Fibroblast of gingiva (primary cell): ENCODE measurements at places on chromosomes 12 and 14.

DNA sequence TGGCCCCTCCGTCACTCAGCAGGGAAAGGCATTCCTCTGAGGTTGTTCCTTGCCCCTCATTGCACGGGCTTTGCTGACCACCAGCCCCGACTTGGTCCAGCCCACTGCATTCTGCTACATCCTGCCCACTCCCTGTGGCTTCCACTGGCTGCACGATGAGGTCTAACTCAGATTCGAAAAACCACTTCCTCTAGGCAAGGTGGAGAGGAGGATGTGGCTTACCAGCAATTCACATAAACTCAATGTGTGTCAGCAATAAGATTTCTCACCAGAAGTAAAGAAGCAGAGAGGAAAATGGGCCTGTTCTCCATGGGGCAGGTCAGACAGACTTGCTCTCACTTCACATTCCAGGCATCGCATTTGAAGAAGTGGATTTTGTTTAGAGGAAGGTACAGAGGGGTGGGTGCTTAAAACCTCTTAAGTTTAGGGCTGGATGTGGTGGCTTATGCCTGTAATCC, 14.7 kb downstream of the GPR68 start:
- DNase-seq = no peak

- DNase-seq = no peak
These were observed 34.5 kb downstream of the SMOC1 start for GRCh38 chr14:69913686-69914085.

GRCh38 chr12:49039421-49040363, 20.9 kb downstream of the KMT2D start:
- DNase-seq = no peak

DNA sequence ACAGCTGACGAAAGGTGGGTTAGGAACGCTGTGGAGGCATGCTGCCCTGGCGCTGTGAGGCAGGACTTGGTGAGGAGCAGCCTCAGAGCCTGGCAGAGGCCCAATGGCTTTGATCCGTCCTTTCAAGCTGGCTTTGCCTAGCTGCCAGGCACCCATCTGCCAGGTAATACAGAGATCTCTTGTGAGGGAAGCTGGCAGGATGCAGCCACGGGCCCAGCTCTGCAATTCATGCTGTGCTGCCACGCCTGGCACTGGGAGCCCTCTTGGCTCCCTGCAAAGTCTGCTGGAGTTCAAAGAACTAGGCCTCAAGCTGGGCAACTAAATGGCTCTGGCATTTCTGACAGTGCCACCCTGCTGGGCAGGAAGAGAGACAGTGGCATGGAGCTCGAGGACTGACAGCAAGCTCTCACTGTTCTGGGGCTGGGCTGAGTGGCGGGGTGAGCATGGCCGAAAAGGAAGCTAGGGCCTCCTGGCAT, 18.7 kb downstream of the IQSEC3 start:
- no peak for DNase-seq

- peak; percentile 51 for DNase-seq
These were observed 42.8 kb downstream of the STXBP6 start for GRCh38 chr14:25006961-25007795.

DNA sequence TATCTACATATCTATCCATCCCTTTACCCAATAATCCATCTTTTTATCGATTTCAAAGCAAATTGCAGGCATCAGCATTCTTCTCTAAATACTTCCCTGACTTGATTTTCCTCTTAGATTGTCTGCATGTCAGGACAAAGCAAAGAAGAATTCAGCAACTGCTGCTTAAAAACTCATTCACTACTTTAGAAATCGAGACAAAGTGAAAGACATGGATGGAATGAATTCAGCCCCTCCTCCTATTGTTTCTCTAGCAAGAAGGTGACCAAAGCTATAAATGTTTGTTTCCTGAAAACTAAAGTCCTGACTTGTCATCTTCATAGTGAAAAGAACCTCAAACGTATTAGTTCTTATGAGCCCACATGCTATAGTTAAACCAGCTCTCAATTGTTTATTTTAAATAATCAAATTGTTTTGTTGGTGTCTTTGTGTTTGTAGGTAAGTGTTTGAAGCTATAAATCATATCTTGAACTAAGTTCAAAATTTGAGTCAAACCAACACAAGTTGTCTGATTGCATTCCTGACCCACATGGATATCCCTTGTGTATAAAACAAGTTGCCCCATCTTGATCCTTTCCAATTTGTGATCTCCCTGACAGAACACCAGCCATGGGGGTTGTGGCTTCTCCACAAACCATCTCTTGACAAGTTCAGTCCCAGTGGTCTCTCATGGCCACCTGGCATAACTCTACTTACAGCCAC, 58.6 kb upstream of the ARHGAP5 start:
- no peak for DNase-seq

GRCh38 chr12:26831951-26832821, 808 bp downstream of the ITPR2 start:
- peak; percentile 65 for DNase-seq

DNA sequence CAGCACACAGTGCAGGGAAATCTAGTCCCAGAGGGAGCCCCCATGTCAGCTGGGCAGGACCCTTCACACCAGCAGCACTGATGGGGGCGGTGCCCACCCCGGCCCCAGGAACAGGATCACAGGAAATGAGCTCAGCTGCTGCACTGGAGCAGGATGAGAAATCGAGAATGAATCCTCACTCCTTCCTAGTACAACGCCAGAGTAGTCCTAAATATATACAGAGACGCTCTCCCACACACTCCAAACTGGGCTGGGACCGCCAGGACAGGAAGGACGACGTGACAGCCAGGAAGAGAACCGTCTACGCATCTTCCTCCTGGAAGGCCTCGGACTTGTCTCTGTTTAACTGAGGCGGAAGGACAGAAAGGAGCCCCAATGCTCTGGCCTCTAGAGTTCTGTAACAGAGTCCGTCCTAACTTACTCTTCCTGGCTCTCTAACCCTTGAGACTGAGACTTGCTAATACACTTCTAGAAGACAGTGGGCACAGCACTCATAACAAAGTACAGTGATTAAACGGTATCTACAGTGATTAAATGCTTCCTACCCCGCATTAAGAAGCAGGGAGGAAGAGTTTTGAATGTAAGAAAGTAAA, 33.4 kb downstream of the CDC42BPB start:
- no peak for DNase-seq

- DNase-seq = peak; percentile 16
These were observed 64.8 kb upstream of the MAX start for GRCh38 chr14:65167072-65167645.
